ENCODE measurements at places on chromosomes 3 and 15.

GRCh38 chr3:40739971-40740370 lies 215.2 kb downstream of the ZNF621 start:
- no peak for DNase-seq

DNA sequence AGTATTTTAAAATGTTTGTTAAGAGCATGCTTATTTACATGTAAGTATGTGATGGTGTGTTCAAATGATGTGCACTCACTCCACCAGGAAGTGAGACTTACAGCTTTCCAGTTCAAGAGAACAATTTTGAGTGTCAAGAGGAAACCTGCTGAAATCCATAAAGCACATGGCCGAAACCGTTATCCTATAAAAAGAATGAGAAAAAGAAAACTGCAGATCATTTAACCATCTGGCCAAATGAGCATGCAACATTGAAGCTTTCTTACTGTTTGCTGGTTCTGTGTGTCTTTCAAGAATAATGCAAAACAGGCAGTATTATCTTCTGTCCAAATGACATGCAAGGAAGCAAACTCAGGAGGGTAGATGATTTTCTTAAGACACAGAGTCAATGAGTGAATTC lies 26.3 kb downstream of the GABRR3 start:
- DNase-seq, result no peak

DNA sequence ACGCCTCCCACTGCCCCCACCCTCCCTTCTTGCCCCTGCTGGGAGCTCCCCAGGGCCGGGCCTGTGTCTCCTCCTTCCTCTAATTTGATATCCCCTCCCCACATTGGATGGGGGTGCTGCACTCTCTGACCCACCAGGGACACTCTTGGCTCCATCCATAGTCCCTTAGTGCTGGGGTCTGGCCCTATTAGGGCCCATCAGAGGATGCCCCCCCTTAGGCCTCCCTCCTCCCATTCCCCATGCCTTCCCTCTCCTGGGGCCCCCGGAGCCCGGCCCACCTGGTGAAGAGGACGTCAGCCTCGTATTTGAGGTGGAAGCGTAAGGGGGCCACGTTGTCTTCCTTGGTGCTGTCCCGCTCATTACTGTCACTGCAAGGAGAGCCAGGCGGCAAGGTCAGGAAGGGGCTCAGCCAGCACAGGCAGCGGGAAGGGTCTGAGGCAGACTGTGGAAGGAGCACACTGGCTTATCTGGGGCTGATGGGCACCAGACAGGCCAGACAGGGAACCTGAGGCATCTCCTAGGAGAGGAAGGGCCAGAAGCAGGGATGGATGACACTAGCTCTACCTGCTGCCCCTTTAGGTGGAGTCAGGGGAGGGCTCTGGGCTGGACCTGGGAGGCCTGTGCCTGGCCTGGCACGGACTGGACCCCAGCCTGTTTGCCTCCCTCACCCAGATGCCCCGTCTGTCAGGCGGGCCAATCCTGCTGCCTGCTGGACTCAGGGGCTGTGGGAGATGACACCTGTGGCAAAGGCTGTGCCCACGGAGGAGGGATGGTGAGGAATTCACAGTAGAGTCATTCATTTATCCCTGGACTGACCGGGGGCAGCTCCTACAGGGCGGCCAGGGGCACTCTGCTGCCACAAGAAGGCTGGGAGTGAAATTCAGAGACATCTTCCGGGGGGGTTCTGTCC lies 36.2 kb downstream of the FEM1B start:
- no peak for DNase-seq

GRCh38 chr3:171553086-171553485 lies 92.9 kb upstream of the TNIK start:
- no peak for DNase-seq

GRCh38 chr3:100114413-100115030 lies at the start of gene FILIP1L:
TSS of gene FILIP1L (minus strand) at chr3:100114501.
- no peak for DNase-seq

- DNase-seq, result no peak
Measured at GRCh38 chr15:33067456-33067855, 127.1 kb downstream of the FMN1 start.

DNA sequence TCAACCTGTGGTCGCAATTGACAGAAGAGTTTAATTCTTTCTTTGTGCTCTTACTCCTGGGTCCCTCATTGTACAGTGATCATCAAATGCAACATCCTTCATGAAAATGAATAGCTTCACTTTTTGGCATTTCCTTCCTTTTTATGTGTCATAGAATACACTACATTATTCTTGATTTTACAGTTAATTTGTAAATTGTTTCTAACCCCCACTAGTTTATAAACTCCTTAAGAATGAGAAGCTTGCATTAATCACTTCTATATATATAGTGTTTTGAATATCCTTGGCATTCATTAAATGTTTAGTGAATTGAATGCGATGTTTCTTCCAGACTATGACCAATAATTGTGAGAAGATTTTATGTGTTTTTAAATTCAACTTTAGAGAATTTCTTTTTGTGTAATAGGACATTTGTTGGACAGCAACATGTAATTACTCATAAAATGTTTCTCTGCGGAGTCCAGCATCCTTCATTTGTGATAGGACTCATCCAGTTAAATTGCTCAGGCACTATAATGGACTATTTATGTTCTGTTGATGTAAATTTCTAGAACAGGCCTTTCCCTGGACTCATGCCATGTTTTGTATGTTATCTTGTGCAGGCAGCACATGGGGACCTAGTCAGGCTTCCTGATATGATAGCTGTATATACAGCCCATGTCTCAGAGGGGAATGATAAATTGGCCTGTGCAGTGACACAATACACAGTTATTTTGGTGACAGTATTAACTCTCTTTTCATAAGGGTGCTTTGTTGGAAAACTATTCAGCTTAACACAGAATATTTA lies 51.3 kb downstream of the MBNL1 start:
- DNase-seq, result no peak

DNA sequence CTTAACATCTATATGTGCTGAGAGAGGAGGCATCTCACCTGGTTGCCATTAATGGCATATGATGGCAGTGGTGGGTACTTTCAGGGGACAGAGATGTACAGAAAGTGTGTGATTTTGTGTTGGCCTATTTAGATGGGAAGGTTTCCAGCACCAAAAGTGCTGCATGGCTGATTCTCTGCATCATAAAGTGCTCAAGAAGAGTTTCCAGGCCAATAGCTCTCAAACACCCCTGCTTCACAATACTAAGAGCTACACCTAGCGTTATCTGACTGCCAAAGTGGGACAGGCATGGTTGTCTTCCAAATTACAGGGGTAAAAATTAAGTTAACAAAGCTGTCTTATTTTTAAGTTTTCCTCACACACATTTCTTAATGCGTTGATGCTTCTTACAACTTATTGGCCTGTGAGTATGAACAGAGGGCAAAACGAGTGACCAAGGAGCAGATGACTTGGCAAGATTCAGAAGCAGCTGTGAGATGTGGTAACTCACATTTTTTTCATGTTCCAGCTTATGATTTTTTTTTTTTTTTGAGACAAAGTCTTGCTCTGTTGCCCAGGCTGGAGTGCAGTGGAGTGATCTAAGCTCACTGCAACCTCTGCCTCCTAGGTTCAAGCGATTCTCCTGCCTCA lies 41.4 kb upstream of the VEPH1 start:
- DNase-seq, result no peak

GRCh38 chr3:36677331-36678007 lies 86.9 kb downstream of the DCLK3 start:
- no peak for DNase-seq

DNA sequence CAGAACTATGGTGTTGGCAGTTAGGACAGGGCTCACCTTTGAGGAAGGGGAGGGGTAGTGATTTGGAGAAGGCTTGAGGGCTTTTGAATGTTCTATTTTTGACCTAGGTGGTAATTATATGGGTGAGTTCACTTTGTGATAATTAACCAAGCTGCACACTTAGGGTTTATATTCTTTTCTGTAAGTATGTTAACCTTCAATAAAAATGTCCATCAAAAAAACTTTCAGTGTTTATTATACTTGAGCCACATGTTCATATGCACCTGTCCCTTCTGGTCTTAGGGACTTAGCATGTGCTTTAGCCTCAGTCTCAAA lies 28.4 kb downstream of the PDE8A start:
- no peak for DNase-seq

DNA sequence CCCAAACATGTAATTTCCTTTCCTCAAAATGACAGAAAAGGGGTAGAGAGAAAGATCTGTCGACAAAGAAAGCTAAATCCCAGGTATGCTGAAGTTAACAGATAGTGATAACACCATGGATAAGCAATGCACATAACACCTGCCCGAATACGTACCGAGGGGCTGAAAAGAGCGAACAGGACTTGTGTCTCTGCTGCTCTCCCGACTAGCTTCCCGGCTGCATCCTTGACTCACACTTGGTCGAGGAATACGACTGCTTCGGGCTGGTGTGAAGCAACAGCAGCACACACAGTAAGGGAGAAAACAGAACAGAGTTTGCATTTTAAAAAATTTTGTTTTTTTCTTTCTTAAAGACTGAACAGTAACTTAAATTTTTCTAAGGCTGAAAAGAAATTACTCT lies 136.4 kb downstream of the CLASP2 start:
- no peak for DNase-seq

DNA sequence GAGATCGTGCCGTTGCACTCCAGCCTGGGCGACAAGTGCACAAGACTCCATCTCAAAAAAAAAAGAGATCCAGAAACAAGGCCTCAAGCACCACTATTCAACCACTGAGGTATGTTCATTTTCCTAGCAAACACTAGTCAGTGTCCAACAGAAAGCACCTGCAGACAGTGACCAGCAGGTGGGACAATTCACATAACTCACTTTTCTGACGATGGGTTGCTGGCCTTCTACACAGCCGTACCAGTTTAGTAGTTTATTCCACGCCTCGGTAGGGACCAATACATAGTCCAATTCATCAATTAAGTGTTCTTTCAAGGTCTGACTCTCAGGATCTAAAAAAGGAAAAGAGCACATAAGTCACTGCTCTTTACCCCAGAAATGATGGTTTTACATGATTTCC lies 12.4 kb downstream of the USP4 start:
- DNase-seq, result no peak

GRCh38 chr3:123618076-123618708 lies 33.3 kb upstream of the HACD2 start:
- DNase-seq, result no peak

GRCh38 chr3:188358787-188359493 lies 205.0 kb downstream of the LPP start:
- DNase-seq, result no peak

- DNase-seq, result no peak
Measured at GRCh38 chr15:90106522-90107117, 4.4 kb upstream of the IDH2 start.

GRCh38 chr15:96767703-96768434 lies 437.4 kb downstream of the NR2F2 start:
- no peak for DNase-seq

DNA sequence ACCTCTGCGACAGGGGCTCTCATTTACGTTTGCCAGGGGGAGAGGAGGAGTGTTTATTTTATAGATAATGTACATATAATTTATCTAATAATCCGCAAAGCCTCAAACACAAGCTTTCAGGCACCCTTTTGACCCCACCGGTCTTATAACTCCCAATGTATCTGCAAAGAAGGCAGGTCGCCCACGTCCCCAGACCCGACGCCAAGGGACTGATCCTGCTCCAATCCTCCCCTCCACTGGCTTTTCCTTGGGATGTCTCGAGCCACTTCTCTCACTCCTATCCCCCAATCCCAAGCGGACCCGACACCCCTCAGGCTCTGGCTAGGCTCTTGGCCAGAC lies 452 bp downstream of the DCP1A start:
- no peak for DNase-seq

GRCh38 chr15:56038015-56038414 lies 44.6 kb upstream of the NEDD4 start:
- no peak for DNase-seq

GRCh38 chr3:38421679-38422336 lies 31.9 kb upstream of the ACVR2B start:
- DNase-seq, result no peak

- DNase-seq, result no peak
Measured at GRCh38 chr3:64884536-64884935, 196.7 kb upstream of the ADAMTS9 start.

DNA sequence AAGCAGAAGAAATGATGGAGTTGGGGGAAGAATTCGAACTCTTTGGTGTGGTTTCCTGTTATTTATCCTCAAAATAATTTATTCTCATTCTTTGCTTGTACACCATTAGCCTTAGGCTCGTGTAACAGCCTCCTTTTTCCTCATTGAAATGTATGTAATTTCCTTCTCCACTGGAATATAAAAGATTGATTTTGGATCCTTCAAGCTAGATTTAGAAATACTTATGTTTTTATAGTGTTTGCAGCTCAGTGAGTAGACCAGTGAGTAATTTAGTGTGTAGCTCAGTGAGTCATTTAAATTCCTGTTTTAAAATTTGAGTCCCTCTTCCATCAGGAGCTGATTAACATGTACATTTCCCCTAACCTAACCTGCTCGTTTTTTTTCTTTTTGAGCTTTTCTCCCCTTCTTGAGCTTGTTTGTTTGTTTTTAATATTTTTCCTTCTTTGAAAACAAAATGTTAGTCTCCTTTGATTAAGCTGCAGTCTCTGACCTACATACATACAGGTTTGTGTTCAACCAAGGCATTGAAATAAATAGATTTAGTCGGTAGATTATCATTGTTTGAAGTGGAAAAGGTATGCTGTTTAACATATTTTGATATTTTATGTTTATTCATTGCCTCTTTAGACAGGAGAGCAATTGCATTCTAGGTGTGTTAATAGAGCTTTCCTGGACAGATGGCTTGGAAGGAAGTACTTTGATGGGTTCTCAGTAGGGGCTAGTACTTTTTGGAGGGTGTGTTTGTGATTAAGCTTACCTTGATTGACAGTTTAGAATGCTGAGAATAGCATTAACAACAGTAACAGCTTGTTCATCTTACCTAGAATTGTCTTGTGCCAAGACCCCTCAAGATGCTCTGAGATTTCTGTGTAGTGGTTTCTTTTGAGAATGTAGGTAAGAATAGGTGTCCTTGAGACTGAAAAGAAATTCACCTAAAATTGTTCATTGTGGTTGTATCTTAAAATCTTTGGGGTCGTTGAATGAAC lies 5.9 kb downstream of the USP3 start:
- DNase-seq, result no peak

DNA sequence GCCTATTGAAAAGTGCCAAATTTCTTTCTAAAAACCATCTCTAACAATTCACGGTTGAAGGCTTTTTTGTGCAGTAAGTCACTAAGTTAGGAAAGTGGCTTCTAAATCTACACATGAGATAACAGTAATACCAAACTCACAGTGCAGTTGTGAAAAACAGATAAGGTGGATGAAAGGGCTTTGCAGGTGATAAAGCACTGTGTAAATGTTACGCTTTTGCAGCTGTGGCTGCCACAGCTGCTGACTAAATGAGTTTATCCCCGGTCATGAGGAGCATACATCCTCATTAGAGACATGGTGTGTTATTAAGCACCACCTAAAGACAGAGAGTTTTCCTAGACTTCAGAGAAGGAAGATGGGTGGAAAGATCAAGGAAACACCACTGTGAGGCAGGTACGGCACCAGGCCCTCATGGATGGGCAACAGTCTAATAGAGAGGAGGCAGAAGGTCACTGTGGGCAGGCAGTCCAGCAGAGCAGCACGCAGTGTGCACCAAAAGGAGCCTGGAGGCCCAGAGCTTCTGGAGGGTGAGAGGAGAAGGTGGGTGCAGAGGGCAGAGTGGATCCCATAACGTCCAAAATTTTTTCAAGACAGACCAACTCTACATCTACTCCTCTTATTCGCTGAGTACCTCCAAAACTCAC lies 68.5 kb downstream of the FMN1 start:
- DNase-seq, result no peak

- no peak for DNase-seq
Measured at GRCh38 chr3:63909431-63909830, 2.8 kb downstream of the SCAANT1 start.

GRCh38 chr15:41577863-41578735 lies 19.1 kb downstream of the TYRO3 start:
- no peak for DNase-seq
